Activated B cell treated with CpG ODN at 0.5 μM for 24 hours (primary cell): ENCODE measurements at places on chromosomes 16 and 17.

DNA sequence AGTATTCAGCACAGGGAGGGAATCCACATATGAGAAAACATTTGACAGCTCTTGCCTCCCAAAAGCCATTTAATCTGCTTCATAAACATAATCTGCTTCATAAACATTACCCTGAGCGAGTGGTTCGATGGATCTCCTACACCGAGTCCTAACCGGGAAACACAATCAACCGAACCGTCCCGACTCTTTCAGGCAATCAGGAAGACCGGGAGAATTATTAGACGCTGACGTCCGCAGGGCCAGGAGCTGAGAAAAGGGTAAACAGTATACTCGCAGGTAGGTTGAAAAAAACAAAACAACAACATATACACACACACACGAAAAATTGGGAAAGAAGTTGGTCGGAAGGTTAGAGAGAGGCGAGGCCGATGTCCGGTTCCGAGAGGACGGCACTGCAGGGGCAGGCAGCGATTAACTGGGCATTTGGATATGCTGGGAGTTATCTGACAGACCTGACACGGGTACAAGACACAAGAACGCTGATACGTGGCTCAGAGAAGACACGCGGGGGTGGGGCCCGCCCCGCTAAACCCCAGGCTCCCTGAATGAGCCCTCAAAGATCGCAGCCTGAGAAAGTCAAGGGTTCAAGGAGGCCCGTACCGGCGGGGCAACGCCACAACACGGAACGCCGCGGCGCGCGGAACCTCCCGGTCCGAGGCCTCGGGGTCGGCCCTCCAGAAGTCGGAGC, 585 bp downstream of the AP1G1 start:
- no peak for DNase-seq

GRCh38 chr17:28466001-28466400, 7.4 kb upstream of the SLC13A2 start:
- DNase-seq = no peak

DNA sequence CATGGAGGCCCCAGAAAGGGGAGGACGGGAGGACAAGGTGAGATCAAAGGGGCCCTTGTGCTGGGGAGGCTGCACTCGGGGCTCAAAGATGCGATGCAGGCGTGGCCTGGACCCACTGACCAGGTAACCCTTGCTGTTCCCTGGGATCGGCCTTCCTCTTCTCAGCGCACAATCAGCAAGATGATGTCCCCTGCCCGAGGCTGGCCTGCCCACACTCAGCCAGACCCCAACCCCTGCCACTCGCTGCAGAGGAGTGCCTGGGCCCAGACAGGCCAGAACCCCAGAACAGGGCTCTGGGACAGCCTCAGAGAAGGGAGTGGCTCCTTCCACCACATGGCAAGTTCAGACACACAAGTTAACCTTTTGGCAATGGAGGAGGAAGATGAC, 14.8 kb downstream of the KIFC3 start:
- no peak for DNase-seq

GRCh38 chr17:47884905-47885730, 10.9 kb upstream of the SP2 start:
- no peak for DNase-seq

DNA sequence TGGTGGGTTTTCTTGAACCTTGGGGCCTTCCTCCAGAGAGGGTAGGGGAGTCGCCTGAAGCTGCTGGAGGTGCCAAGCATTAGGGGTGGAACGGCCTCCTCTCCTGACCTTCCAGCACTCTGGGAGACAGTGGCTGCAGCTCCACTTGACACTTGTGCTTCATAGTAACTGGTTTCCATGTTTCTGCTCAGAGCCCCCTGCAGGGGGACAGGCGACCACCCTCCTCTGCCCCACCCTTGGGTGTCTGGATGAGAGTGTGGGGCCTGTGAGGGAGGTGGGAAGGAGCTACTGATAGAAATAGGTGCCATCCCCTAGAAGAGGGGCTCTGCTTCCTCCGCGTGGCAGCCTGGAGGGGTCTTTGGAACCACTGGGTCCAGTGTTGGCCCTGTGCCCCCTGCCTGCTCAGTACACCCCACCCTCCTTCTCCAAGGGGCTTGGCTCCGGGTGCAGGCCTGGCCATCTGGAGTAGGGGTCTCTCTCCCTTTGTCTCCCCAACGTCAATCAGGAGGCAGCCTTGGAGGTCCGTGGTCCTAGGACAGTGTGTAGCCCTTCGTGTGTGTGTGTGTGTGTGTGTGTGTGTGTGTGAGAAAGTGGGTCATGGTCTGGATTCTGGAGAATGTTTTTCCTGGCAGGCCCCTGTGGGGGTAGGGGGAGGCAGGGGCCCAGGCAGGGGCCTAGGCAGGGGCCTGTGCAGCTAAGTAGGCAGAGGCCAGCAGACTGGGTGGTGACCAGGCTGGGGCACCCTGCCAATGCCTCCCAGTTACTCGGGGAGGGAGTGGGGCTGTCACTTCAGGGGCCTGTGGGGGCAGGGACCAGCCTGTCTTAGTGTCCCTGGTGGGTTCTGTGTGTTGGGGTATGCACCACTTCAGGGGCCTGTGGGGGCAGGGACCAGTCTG, 4.9 kb downstream of the LASP1 start:
- DNase-seq = no peak
